ENCODE measurements at places on chromosomes 2 and 18.

DNA sequence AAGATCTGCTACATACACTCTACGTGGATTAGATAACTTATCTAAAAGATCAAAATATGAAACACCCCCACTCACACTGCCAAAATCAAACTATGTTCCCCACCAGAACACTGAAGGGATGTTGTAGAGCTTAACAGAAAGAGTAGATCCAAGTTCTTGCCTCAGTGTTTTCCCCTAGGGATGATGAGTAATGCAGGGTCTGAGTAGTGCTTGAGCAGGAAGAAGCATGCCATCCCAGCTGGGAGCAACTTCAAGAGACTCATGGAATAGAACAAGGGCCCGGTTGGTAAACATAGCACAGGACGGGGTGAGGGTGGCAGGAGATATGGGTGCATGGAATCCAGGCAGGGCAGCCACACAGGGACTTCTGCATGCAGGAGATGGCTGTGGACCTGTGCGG, 74.3 kb downstream of the SNTG2 start:
- no peak for DNase-seq

- DNase-seq, result no peak
Measured at GRCh38 chr2:191105082-191105481, 45.7 kb downstream of the STAT4 start.

- no peak for DNase-seq
Measured at GRCh38 chr2:129502781-129503180, 476.7 kb upstream of the RAB6C start.

DNA sequence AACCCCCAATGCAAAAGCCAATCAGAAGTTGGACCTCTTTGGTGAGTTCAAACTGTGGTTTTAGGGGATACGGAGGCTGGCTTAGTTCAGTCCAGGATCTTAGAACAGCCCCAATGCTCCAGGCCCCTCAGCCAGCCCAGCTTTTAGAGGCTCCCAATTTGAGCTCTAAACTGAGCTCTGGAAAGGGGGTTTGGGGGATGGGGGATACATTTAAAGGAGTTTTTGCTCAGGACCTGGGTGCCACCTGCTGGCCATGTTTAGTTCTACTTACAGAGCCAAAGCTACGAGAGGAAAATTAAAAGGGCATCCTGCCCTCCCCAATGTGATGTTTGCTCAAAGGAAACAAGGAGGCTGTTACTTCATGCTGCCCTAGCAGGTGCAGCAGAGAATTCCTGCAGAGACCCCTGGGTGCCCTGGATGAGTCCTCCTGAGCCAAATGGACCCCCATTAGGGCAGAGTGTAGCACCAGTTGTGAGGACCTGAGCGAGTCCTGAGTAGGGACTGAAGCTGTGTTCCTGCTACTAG, 15.9 kb upstream of the TMEM214 start:
- peak; percentile 3 for DNase-seq

DNA sequence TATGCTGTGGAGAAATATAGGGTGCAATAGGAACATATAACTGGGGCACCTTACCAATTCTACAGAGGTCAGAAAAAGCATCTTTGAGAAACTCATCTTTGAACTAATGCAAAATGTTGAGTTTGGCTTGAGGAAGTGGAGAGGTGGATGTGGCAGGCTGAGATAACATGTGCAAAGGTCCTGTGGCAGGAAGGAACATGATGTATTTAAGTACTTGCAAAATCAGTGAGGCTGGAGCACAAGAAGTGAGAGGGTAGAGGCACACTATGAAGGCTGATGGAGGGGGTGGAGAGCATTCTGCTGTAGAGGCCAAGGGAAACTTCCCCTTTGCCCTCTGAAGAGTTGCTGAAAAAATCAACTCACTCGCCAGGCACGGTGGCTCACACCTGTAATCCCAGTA, 14.7 kb upstream of the RAB1A start:
- DNase-seq, result no peak

- DNase-seq, result no peak
Measured at GRCh38 chr2:85753525-85754312, at the start of gene ATOH8. Gene ATOH8 (plus strand): TSS chr2:85753991. CDS start chr2:85754190, 199 bp downstream.

GRCh38 chr2:50143822-50144575, 887.9 kb downstream of the NRXN1 start:
- no peak for DNase-seq

DNA sequence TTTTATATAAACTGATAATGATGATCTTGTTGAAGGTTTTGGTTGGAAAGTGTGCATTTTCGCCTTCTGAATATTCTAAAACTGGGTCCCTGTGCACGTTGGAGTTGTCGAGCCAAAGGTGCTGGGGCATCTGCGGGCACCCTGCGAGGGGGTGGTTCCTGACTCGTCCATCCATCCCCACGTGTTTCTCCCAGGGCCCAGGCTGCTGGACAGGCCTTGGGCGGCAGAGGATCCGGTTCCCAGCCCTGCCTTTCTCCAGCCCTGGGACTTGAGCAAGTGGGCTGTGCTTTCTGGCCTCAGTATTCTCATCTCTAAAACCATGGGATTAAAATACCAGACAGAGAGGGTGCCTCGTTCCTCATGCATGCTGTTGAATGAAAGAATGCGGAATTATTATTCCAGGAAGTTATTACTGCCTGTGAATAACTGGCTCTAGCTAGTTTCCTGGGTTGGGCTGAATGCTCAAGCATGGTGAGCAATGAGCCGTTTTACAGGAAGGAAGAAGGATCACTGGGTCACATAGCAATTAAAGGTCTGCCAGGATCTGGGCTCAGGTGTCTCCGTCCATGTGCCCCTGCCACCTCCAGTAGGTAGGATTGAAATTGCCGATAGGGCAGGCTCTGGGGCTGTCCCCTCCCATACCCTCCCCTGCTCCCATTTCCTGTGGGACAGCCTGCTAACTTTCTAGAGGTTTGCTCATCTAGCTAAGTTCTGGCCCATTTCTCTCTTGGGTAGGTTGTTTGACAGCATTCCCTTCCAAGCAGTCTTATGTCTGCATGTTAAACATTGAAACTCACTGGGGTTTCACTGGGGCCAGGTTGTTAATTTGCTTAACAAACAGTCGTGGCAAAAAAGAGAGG, 77.2 kb upstream of the HS6ST1 start:
- DNase-seq, result no peak

GRCh38 chr2:79713131-79713785, 200.4 kb downstream of the CTNNA2 start:
- DNase-seq, result no peak

Data from NCI-H1436 treated with DMSO at 0.1 percent for 48 hours (cell line).